ENCODE measurements at places on chromosomes 16 and 17.

DNA sequence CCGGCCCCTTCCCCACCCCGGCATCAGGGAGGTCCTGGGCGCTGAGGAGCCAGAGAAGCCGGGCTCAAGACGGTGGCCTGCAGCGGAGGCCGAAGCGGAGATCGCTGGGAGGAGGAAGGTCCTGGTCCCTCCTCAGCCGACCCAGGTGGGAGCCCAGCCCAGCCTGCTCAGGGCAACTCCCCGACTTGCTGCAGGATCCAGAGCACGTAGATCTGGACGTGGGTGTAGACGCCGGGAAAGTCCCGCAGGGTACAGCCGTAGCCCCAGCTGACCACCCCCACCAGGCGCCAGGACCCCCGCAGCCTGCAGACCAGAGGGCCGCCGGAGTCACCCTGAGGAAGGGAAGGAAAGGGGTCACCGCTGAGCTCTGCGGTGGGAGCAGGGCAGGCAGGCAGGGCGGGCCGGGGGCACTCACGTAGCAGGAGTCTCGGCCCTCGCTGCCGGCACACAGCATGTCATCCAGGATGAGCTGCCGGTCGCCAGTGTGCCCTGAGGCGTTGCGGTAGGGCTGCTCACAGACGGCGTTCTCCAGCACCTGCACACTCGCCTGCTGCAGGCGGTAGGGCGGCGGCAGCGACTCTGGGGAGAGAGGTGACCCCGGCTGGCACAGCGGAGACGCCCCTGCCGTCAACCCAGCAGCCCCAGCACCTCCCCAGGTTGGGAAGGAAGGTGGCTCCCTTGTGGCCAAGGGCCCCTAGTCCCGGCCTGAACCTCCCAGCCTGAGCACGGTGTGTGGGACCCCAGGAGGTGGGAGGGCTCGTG is 5.4 kb downstream of the TPSD1 start:
- no peak overlapping the region for H3K4me3 ChIP-seq
- no peak for DNase-seq
- no peak overlapping the region for H3K27ac ChIP-seq
- H3K4me1 ChIP-seq, result no peaks in the 10 kb centered on the region
- no peaks in the 10 kb centered on the region for H3K36me3 ChIP-seq

DNA sequence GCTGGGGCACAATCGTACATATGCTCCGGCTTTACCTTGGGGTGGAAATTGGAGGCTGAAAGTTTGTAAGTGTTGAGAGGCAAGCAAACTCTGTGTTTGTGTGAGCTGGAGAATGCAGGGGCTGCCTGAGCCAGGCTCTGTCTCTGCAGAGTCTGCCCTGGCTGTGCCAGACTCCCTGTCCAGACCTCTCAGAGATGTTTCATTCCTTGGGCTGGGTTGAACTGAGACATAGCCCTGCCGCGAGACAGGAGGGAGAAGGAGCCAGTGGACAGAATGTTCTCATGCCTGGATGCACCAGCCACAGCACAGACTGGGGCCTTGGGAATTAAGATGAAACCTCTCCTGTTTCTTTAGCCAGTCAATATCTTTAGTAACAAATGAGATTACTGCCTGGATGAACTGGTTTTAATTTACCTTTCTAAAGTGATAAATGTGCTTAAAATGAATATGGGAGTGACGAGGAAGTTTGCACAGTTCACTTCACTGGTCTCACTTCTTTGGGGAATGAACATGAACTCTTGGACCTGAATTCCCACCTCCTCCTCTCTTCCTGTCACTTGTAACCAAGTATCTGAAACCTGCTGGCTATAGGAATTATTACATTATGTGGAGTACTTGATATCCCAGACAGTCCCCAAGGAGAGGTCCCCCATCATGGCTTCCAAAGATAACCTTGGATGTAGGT is 40.1 kb downstream of the YPEL2 start:
- H3K36me3 ChIP-seq, result no peaks in the 10 kb centered on the region
- H3K4me1 ChIP-seq, result peaks cover 99% of the 10 kb centered on the region
- H3K27ac ChIP-seq, result peak overlapping the region; percentile 81
- H3K4me3 ChIP-seq, result peak overlapping the region; percentile 20
- no peak for DNase-seq
- H3K27me3 ChIP-seq, result no peaks in the 10 kb centered on the region

DNA sequence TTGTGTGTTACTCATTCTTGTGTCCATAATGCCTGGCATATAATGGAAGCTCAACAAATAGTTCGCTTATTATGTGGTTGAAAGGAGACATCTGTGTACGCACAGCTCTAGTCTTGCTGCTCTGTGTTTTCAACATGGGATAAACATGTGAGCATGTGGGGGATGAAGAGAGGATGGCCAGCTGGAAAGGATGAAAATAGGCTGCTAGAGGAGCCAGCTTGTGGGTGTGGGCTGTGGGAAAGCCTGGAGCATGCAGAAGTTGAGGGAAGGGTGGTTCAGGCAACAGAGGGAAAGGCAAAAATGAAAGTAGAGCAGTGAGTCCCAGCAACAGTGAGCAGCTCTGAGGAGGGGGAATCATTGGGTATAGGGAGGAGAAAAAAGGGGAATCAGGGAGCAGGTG is 324.6 kb upstream of the CDH11 start:
- H3K4me1 ChIP-seq, result no peaks in the 10 kb centered on the region
- H3K27ac ChIP-seq, result no peak overlapping the region
- H3K27me3 ChIP-seq, result no peaks in the 10 kb centered on the region
- H3K4me3 ChIP-seq, result no peak overlapping the region
- H3K36me3 ChIP-seq, result no peaks in the 10 kb centered on the region

GRCh38 chr17:27862840-27863239 is 30.3 kb downstream of the LYRM9 start:
- no peak overlapping the region for H3K27ac ChIP-seq
- H3K4me3 ChIP-seq, result no peak overlapping the region
- H3K4me1 ChIP-seq, result no peaks in the 10 kb centered on the region
- no peak for DNase-seq
- no peaks in the 10 kb centered on the region for H3K36me3 ChIP-seq

GRCh38 chr17:1813088-1813487 is 16.6 kb downstream of the SMYD4 start:
- H3K36me3 ChIP-seq, result peaks cover 39% of the 10 kb centered on the region
- no peaks in the 10 kb centered on the region for H3K4me1 ChIP-seq
- DNase-seq, result peak; percentile 7
- H3K27me3 ChIP-seq, result no peaks in the 10 kb centered on the region

DNA sequence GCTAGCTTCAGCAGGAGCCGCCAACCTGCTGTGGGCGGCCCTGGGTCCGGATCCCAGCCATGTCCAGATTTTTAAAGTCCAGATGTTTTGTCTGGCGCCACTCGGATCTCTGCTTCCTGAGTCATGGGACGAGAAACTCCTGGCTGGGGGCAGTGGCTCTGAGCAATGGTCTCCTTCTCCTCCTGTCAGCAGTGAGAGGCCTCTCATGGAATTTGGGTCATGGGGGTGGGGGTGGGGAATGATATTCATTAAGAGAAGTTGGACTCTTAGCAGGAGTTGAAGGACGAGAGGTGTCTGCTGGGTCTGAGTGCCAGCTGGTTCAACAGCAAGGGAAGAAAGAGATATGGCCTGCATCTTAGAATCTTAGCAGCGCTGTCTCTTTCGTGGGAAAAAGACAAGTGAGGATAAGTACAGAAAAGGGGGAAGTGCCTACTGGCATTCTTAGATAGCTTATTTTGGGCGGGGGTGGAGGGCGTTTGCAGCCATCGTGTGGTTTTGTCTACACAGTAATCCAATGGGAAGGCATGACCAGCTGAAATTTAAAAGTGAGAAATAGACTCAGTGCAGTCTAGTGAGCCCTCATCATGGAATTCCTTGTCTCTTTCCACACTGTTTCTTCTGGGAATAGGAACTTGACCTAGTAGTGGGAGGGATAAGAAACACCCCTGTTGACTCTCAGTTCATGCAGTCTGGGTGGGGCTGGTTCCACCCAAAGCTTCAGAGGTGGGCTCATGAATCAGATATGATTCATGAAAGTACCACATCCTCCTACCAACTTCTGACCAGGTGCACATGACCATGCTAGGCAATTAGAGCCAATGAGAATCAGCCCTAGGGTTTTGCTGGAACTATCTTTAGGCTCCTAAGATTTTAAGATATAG is 80.5 kb downstream of the MYH13 start:
- peaks cover 12% of the 10 kb centered on the region for H3K4me1 ChIP-seq
- peaks cover 8% of the 10 kb centered on the region for H3K27me3 ChIP-seq
- H3K27ac ChIP-seq, result no peak overlapping the region
- no peak for DNase-seq
- no peaks in the 10 kb centered on the region for H3K36me3 ChIP-seq
- H3K4me3 ChIP-seq, result no peak overlapping the region

GRCh38 chr17:3485481-3486068 is 9.8 kb downstream of the ASPA start:
- no peak overlapping the region for H3K27ac ChIP-seq
- H3K4me3 ChIP-seq, result no peak overlapping the region
- no peaks in the 10 kb centered on the region for H3K27me3 ChIP-seq
- H3K36me3 ChIP-seq, result no peaks in the 10 kb centered on the region
- no peak for DNase-seq

DNA sequence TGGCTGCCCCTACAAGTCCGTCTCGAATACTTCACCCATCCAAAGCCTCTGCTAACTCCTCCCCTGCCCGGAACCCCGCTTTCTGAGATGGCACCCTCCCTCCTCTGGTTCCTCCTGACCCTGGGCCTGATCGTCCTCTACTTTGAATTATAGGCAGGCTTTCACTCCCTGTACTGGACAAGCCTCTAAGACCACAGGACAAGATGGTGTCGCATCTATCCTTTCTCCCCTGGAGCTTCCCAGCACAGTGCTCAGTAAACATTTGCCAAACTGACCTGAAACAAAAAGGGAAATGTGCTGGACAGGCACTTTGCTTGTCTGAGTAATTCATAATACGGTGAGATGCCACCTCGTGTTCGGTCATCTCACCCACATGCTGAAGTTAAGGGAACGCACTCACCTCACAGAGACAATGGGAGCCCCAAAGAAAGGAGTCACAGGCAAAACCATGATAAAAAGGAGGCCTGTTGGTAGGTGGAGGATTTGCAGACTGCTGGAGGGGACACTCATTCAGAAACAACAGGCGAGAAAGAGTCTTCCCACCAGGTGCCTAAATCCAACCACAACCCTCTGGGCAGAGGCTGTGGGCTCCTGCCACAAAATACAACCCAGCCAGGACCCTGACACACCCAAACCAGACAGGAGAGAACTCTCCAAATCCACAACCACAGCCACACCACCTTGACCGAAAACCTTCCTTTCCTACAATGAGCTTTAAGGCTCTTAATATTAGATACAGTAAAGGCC is 28.2 kb downstream of the SNN start:
- H3K27ac ChIP-seq, result no peak overlapping the region
- DNase-seq, result no peak
